ENCODE measurements at places on chromosomes 1 and 21. TPM values are rescaled to one million over a fixed set of nuclear protein-coding genes. Genes with fewer than 3 reads are reported as not detected.

S100A3 gene
- total RNA-seq, result 25.0 TPM

NTRK1 gene
- total RNA-seq, result 0.81 TPM

KCNJ9 gene
- not detected for total RNA-seq

CBR1 gene
- total RNA-seq, result 186 TPM

SMPDL3B gene
- not detected for total RNA-seq

KCNA2 gene
- 2.0 TPM for total RNA-seq

LRRC3 gene
- 8.3 TPM for total RNA-seq

- DNase-seq, result no peak
These were observed 13.1 kb downstream of the CELSR2 start for GRCh38 chr1:109262231-109263055.

- no peak for DNase-seq
These were observed 22.4 kb downstream of the CASQ2 start for GRCh38 chr1:115746021-115746690.

GRCh38 chr1:234533034-234533891 is 54.3 kb upstream of the TARBP1 start:
- peak; percentile 23 for DNase-seq

DNA sequence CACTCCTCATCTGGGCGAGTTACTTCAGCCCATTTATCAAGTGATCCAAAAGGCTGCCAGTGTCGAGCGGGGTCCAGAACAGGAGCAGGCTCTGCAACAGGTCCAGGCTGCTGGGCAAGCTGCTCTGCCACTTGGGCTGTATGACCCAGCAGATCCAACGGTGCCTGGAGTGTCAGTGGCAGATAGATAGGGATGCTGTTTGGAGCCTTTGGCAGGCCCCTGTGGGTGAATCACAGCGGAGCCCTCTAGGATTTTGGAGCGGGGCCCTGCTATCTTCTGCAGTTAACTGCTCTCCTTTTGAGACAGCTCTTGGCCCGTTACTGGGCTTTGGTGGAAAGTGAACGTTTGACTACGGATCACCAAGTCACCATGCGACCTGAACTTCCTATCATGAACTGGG is 7.5 kb downstream of the MMEL1 start:
- no peak for DNase-seq

DNA sequence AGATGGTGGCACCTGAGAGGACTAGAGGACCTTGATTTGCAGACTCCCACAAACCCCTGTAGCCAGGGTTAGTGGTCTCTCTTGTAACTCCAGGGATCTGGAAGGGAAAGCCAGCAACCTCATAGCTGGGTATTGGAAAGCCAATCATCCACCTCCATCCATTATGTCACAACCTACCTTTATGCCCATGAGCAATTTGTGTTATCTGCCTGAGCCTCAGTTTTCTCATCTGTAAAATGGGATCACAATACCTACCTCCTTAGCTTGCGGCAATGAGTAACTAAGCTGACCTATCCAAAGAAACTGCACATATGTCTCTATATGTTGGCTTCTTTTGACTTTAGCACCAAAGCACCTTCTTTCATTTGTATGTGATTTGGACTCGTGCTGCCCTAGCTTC is 14.5 kb downstream of the DLGAP3 start:
- no peak for DNase-seq

DNA sequence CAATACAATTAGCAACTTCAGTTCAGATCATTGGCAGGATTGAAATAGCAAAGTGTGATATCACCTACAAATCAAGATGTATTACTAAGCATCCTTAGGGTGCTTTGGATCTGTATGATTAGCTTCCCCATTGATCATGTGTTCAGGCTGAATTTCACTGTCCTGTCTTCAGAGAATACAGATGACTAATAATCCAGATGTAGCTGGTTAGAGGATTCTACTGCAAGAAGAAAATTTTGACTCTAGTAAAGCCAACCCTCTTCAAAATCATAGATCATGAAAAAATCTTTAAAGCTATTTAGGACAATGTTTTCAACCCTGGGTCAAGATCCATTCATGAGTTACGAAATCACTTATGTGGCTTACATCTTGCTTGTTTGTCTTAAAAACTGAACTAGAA is 184.4 kb downstream of the PTGER3 start:
- no peak for DNase-seq

GRCh38 chr1:68800182-68800581 is 303.3 kb upstream of the DEPDC1 start:
- DNase-seq, result no peak

DNA sequence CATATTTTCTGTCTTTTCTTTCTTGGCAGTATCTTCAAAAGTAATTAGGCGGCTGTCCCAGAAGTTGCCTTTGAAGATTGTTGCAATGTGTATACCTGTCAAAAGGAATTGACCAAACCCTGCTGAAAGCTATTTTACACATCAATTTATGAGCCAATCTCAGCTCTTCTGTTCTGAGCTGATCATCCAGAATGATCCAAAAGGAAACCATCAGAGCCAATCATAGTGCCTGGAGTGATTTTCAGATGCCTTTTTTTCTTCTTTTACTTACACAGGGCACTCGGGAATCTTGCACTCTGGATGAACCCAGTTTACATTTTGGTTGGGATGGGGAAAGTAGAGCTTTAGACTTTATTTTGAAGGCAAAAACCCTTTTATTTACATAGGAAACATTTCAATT is 21.8 kb upstream of the APOBEC4 start:
- DNase-seq, result no peak

DNA sequence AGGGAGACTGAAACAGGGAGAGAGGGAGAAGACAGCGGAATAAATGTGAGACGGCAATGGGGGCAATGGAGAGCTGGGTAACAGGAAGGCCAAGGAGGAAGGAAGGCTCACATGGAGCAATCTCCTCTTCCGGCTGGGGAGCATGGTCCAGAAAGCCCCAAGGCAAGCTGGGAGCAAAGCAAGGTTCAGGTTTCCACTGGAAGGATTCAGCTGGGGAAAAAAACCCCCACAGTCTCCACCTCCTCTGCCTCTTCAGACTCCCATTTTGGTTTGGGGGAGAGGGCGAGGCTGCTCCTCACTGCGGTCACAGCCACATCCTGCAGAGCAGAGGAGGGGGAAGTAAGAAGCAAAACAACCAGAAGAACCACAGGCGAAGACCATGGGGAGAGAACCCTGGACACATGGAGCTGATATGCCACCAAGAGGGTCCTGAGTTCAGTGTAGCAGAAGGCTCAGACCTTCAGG is 650 bp downstream of the TNFAIP8L2 start:
- no peak for DNase-seq

GRCh38 chr1:209627732-209628196 is 24.5 kb downstream of the LAMB3 start:
- no peak for DNase-seq

GRCh38 chr21:32388306-32388705 is 4.5 kb downstream of the URB1 start:
- no peak for DNase-seq

GRCh38 chr1:98327220-98327861 is 334.2 kb upstream of the SNX7 start:
- no peak for DNase-seq

- DNase-seq, result no peak
These were observed 146.2 kb downstream of the C1orf21 start for GRCh38 chr1:184533049-184533448.

- DNase-seq, result no peak
These were observed 261.5 kb downstream of the NFIA start for GRCh38 chr1:61343734-61344420.
